ENCODE measurements at places on chromosomes 7 and 10. TPM values are rescaled to one million over a fixed set of nuclear protein-coding genes. Genes with fewer than 3 reads are reported as not detected.

CCL24 gene
- not detected for total RNA-seq

SLC16A12 gene
- 110 TPM for total RNA-seq

TMEM176B gene
- 0.75 TPM for total RNA-seq

OPN1SW gene
- not detected for total RNA-seq

MRPS33 gene
- total RNA-seq: 51.1 TPM

MMD2 gene
- not detected for total RNA-seq

ZNF722 gene
- total RNA-seq: not detected

GNAT3 gene
- not detected for total RNA-seq

CDK14 gene
- total RNA-seq: 30.2 TPM

FGFBP3 gene
- 0.17 TPM for total RNA-seq

ADCK2 gene
- 15.6 TPM for total RNA-seq

FAM3C gene
- 92.6 TPM for total RNA-seq

CALU gene
- total RNA-seq: 395 TPM

CCNJ gene
- 11.6 TPM for total RNA-seq

ASB10 gene
- total RNA-seq: not detected

CDNF gene
- 0.55 TPM for total RNA-seq

C7orf25 gene
- total RNA-seq: 13.5 TPM

GPR15LG gene
- 6.8 TPM for total RNA-seq

GBX1 gene
- not detected for total RNA-seq

SLC26A5 gene
- not detected for total RNA-seq

NUDT1 gene
- 17.2 TPM for total RNA-seq

ZNF365 gene
- total RNA-seq: 8.2 TPM

PDZD7 gene
- total RNA-seq: 4.7 TPM

PNLIPRP1 gene
- not detected for total RNA-seq

SPAG6 gene
- 0.70 TPM for total RNA-seq

OPN4 gene
- not detected for total RNA-seq

STRA8 gene
- not detected for total RNA-seq

TRIM74 gene
- total RNA-seq: not detected

HOXA13 gene
- total RNA-seq: under 0.01 TPM

CYP51A1 gene
- total RNA-seq: 425 TPM

VSIR gene
- total RNA-seq: 10.6 TPM

PNLIPRP3 gene
- not detected for total RNA-seq

ARID5B gene
- total RNA-seq: 12.2 TPM

PRSS2 gene
- total RNA-seq: not detected

DUSP5 gene
- 62.2 TPM for total RNA-seq

SPDYE11 gene
- total RNA-seq: not detected

MUC3A gene
- 0.75 TPM for total RNA-seq
